ENCODE measurements at places on chromosomes 4 and X. TPM values are rescaled to one million over a fixed set of nuclear protein-coding genes. Genes with fewer than 3 reads are reported as not detected.
A peak's percentile ranks its signal among the peaks of the same experiment; 100 is the strongest.

DNA sequence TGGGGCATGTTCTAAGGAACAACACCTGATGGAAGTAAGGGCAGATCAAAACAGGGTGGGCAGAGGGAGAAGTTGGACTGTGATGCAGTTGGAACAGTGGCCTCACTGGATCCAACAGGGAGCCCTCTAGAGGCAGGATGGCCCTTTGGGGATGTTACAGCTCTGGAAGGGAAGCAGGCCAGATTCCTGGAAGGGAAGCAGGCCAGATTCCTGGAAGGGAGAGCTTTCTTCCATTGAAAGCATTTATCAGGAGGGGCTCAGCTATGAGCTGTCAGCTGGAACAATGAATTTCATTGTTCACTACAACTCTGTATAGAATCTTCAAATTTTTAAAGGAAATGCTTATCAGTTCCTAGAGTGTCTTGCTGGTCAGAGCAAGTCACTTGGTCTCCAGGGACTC is 17.7 kb downstream of the IL15 start:
- peak; percentile 22 for DNase-seq

GRCh38 chr4:168623484-168623883 is 126.6 kb downstream of the PALLD start:
- no peak for DNase-seq

- no peak for DNase-seq
These were observed 1317.0 kb downstream of the STIM2 start for GRCh38 chr4:28177641-28178040.

MTNR1A gene
- polyA plus RNA-seq: not detected

NMU gene
- polyA plus RNA-seq: 2.1 TPM

Data from muscle of back (tissue), 13 donors.